ENCODE measurements at places on chromosomes 7 and 10.
A peak's percentile ranks its signal among the peaks of the same experiment; 100 is the strongest.

DNA sequence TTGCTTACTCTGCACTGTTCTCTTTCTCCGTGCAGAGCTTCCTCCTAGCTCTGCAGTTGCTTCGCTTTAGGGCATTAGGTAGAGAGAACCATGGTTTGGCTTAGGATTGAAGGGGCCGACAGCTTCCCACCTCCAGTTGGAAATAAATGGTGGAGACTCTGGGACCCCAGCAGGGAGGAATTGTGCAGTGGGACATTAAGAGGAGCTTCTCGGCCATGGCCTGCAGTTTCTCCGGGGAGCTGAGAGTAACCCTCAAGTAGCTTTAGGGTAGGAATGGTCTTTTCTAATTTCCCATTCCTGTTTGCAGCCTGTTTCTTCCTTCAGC, 1.2 kb downstream of the SUFU start:
- no peak for DNase-seq

- DNase-seq = peak; percentile 36
Measured at GRCh38 chr7:159019111-159019510, 125.6 kb downstream of the VIPR2 start.

- no peak for DNase-seq
Measured at GRCh38 chr10:59346321-59346720, 16.0 kb downstream of the FAM13C start.

DNA sequence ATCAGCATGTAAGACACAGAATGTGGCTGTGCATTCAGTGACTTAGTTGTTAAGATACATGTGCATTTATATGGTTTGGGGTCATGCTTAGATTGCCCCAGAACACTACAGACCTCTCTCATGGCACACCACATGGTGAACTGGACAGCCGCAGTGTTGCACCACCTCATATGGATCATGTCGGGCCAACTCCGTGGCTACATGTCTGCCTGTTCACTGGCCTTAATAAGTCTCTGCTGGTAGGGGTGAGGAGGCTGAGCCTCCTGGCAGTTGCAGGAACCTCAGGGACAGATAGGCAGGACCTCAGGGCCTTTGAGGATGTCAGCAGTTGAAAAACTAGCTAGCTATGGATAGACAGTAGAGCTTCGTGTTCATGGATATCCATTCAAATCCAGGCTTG, 751.0 kb downstream of the GRID1 start:
- DNase-seq = no peak

DNA sequence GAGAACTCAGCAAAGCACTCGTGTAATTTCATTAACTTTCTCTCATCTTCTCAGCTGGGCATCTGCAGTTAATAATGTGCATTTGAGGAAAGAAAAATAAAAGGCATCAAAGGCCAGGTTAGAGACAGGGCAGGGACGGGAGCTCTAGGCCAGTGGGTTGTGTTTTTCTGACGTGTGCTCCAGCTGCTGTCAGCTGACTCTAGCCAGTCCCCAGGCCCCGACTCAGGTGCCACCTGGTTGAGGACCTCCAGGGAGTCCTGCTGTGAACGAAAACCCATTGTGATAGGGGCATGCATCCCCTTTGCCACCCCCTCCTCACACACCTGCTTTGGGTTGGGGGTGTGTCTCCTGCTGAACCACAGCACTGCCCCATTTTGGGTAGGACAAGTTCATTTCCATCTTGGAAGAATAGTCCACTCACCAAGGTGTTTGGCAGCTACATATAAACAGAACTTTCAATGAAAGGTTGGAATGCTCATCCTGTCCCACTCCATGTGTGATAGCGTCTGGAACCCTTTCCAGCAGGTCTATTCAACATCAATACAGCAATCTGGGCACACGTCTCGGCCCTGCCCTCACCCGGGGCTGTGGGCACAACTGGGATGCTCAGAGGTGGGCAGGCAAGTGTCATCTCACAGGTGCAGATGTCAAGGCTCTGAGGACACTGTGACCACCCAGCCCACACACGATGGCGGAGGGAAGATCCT, 146.1 kb upstream of the FAM20C start:
- peak; percentile 47 for DNase-seq

DNA sequence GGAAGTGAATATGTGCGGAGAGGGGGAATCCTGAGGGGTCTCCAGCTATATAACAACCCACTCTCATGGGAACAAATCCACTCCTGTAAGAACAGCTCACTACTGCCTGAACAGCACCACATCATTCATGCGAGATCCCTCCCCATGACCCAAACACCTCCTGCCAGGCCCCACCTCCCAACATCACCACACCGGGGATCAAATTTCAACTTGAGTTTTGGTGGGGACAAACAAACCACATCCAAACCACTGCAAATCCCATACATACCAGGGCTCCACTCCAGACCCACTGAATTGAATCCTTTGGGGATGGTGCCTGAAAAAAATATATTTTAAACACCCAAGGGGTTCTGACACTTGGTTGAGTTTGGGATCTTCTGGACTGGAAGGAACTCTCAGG, 181.5 kb upstream of the PLXNA4 start:
- no peak for DNase-seq

GRCh38 chr10:132178672-132179545, 7.8 kb upstream of the DPYSL4 start:
- DNase-seq = no peak

DNA sequence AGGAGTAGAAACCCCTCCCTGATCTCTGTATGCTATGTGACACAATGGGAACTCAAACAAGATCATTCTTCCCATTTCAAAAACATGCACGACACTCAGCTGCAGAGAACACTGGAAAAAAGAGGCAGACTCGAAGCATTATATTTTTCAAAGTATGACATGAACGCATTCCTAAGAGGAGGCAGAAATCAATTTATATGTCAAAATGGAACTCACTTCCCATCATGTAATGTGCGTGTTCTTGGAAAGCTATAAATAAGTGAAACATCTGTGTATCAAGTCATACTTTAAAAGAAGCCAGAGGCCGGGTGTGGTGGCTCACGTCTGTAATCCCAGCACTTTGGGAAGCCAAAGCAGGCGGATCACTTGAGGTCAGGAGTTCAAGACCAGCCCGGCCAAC, 142.7 kb downstream of the ICA1 start:
- no peak for DNase-seq

- no peak for DNase-seq
Measured at GRCh38 chr10:5594271-5595049, 69.7 kb downstream of the CALML3 start.

DNA sequence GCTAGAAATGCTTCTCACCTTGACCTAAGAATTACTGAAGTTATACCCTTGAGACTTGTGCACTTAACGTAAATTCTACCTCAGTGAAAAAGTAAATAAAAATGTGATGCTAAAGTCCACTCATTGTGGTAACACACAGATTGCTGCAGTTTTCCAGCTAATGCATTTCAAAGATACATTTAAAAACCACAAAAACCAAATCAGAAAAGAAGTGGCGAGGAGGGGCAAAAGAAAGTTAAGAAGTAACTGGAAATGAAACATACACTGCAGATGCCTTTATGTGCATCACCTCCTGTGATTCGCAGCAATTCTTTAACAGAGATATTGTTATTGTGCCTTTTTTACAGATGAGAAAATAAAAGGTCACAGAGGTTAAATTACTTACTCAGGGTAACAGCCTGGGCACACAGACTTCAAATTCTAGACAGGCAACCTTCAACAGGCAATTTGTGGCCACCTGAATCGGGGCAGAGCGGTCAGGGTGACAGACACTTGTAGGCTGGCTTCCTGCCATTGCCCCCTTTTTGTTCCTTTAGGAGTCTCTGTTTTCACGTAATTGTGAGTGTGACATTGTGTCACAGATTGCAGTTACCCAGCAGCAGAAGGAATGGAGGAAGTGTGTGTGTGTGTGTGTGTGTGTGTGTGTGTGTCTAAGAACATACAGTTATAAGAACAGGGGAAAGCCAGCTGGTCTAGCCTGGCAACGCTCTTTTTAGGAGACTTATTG, 1.9 kb downstream of the WIPF3 start:
- no peak for DNase-seq

DNA sequence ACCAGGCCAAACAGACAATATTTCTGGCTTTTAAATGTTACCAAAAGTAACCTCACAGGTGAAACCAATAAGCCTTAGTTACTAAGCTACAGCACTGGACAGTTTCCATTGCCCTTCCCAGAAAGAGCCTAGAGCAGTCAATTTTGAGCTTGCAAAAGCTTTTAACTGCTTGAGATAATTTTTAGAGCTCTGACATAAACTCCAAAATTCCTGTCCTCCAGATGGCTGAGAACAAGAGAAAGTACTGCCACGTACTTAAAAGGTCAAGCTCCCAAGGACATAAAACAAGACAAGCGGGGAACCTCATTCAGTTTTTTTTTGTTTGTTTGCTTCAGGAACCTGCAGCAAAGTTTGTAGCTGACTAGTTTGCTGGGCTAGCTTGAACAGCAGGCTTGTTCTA, 54.1 kb downstream of the BBS9 start:
- DNase-seq = no peak

GRCh38 chr7:13104128-13104527, 416.7 kb downstream of the ARL4A start:
- no peak for DNase-seq

DNA sequence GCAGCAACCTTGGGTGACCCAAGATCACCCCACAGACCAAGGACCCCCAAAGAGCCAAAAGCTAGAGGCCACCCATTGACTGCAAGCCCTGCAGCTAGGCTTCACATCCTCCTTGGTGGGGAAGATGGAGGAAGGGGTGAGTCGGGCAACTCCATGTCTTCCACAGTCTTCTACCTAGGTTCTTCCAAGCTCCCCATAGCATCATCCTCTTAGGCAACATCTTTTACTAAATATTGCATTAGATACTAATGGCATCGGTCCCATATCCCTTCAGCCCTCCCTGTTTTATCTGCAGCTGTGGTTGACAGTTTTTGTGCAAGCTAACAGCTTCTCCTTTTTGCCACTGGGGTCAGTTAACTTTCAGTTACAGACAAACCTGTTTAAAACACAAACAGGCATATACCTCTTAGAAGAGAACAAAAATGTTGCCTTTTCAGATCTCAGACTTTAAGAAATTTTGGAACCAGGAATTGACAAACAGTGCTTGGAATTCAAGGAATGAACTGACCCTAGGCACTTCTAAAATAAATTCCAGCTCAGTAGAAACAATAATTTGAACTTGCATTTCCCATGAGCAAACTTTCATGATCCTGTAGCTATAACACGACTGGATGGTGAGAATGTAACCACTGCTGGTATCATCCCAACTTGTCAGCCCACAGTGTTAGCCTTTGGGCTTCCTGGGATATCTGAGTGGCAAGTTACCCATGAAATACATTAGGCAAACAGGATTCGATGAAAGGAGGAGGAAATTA, 33.9 kb upstream of the MSMB start:
- no peak for DNase-seq

DNA sequence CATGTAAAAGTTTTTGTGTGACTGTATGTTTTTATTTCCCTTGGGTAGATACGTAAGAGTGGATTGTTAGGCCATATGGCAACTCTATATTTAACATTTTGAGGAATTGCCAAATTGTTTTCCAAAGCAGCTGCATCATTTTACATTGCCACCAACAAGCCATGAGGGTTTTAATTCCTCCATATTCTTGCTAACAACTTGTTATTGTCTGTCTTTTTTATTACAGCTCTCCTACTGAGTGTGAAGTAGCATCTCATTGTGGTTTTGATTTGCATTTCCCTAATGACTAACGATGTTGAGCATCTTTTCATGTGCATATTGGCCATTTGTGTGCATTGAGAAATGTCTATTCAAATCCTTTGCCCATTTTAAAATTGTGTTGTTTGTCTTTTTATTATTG, 94.9 kb downstream of the CARD11 start:
- no peak for DNase-seq

GRCh38 chr7:28088032-28088431, 92.6 kb downstream of the JAZF1 start:
- DNase-seq = no peak

DNA sequence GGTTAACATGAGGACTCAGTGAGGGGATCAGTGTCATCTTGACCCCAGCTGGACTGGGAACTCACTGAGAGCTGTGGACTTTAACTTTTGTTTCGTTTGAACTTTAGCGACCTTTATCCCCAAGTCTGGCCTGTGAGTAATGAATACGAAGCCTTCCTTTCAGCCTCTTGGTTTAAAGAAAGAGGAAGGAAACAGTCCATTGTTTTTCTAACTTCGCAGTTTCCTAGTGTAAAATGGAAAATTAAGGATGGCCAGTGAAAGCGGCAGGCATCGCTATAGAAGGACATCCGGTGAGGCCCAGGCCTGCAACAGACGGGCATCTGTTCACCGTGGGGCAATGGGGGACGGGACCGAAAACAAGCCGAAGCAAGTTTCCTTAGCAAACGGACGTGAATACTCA, 44.1 kb upstream of the ADO start:
- DNase-seq = peak; percentile 34

DNA sequence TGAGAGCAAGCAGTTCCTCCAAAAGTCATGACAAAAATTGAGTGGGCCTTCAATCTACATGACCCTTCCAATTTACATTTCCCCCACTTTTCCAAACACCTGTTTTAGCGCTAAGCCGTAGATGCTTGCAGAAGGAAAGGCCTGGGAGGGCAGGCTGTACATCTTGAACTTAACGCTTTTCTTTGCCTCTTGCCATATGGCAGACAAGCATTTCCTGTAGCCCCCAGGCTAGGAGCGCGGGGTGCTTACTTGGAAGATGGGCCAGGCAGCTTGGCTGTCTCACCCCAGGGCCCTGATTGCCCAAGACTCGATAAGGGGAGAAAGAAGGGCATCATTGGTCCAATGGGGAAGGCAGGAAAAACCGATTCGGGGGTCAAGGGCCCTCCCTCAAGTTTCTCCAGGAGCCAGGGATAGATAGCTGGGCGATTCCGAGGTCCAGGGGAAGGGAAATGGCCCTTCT, 1.8 kb downstream of the HOXA10 start:
- DNase-seq = peak; percentile 13

GRCh38 chr7:14381306-14381705, 391.8 kb upstream of the ETV1 start:
- DNase-seq = no peak

- no peak for DNase-seq
Measured at GRCh38 chr10:112991888-112992491, 41.9 kb downstream of the TCF7L2 start.

DNA sequence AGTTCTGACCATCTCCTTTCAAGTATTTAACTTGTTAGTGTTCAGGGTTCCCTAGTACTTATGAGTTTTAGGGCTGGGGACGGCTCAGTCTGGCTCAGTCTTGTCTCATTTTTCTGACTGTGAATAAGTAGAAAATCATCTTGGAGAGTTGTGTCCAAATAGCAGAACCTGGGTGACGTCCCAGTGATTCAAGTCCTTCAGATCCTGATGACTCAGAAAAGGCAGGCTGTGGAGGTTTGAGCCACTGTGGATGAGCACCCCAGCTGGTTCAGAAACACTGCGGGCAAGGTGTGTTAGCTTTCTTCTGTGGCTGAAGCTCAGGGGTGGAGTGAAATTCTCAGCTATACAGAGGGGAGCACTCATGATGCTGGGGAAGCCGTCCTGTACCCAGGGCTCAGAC, 154.4 kb upstream of the NPY start:
- no peak for DNase-seq

GRCh38 chr10:69861251-69862240, 59.8 kb downstream of the COL13A1 start:
- no peak for DNase-seq

DNA sequence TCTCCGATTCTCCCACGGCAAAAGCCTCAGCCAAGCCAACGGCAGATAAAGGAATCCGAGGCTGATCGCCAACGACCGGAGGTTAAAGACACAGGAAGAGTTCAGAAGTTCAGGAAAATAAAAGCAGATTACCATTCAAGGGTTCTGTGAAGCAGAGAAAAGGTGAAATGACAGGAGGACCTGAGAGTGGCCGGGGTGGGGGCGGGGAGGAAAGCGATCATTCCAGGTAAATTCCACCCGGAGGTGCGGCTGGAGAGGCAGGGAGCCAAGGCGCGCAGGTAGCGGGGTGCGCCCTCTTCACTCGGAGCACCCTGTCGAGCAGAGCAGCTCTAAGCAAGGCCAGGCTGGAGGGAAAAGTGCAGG, 35.3 kb upstream of the SEPHS1 start:
- no peak for DNase-seq

- DNase-seq = no peak
Measured at GRCh38 chr7:46993396-46993795, 588.5 kb downstream of the TNS3 start.

Data from adrenal gland (tissue), 19 donors.